Colonic mucosa (tissue), 4 donors: ENCODE measurements at places on chromosomes 6 and 20.

- DNase-seq = no peak
Measured at GRCh38 chr6:3808759-3809514, 40.2 kb upstream of the FAM50B start.

GRCh38 chr6:119325559-119326265 lies 23.8 kb downstream of the MAN1A1 start:
- DNase-seq = no peak

- no peak for DNase-seq
Measured at GRCh38 chr6:41921712-41921998, 356 bp downstream of the BYSL start.

DNA sequence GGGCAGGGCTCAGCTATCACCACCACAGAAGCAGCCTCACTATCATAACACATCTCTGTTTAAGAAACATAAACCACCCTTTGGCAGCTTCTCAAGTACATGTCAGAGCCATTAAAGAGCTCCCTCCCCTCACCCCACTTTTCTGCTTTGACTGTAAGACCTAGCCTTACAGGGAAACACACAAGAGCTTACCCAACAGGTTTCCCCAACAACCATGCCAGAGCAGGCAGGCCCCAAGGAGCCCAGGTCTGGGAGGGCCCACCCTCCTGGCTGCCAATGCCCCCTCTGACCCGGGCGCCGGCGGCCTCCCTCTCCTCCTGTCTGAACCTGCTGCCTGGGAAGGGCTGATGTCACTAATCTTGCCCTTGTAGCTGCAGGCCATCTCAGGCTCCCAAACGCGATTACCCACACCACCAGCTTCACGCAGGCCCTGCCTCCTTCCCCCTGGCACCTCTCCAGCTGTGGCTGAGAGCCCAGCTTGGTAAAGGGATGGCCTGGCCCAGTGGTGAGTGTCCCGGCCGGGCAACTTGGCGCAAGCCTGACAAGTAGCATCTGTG lies 402.0 kb downstream of the MAFB start:
- peak; percentile 51 for DNase-seq

- no peak for DNase-seq
Measured at GRCh38 chr6:85058806-85059205, 294.4 kb upstream of the TBX18 start.
